AG04450 (cell line): ENCODE measurements at places on chromosomes 6 and 20.

GRCh38 chr20:20824924-20825584 lies 112.6 kb upstream of the RALGAPA2 start:
- no peak for DNase-seq

- DNase-seq: no peak
These were observed 17.6 kb upstream of the NEDD9 start for GRCh38 chr6:11250108-11250507.

GRCh38 chr6:150908901-150909300 lies 43.4 kb downstream of the MTHFD1L start:
- no peak for DNase-seq

- DNase-seq: peak; percentile 49
These were observed 37.6 kb upstream of the EPB41L1 start for GRCh38 chr20:36116807-36117441.

DNA sequence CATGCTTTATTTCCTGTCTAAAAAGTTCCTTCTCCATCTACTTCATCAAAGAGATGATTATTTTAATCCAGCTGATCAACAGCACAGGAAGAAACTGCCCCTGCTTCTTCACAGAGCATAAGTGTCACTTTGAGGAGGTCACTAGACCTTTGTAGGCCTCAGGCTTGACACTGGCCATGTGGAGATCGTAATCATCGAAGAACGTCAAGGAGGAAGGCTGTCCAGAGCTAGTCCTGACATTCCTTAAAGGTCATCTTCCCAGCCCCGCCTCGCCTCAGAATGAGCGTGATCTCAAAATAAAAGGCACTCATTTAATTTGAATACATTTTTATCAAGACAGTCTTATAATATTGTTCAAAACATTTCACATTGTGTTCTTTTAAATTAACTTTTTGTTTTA lies 445.7 kb upstream of the CDH4 start:
- no peak for DNase-seq

- DNase-seq: no peak
These were observed 173.7 kb upstream of the ZNF217 start for GRCh38 chr20:53767206-53767930.

DNA sequence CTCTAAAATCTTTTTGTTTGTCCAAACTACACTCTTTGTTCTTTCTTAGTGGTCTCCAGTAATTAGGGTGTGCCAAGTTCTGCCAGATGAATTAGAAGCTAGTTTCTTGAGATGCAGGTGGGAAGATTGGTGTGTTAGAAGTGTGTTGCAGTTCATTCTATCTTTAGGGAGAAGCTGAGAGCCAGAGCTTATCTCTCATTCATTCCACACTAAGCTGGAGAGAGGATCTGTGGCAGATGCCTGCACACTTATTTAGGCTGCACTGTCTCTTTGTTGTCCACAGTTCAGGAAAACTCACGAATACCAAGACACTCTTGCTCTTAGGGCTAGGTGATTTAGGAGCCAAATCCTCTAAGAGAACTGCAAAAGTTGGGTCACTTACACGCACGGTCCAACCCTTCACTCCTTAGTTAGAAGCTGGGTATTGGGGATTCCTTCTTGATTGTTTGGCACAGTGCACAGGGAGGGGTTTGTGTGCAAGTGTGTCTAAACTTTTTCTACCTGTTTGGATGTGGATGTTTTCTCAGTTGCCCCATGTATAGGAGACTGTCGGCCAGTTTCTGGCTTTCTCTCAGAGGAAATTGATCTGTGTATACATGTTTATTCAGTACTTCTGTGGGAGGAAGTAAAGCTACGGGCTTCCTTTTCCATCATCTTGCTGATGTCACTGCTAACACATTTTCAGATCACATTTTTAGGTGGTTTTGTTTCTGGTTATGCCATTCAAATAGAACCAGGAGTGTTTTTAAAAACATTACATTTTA lies 49.5 kb downstream of the SMAP1 start:
- DNase-seq: no peak

DNA sequence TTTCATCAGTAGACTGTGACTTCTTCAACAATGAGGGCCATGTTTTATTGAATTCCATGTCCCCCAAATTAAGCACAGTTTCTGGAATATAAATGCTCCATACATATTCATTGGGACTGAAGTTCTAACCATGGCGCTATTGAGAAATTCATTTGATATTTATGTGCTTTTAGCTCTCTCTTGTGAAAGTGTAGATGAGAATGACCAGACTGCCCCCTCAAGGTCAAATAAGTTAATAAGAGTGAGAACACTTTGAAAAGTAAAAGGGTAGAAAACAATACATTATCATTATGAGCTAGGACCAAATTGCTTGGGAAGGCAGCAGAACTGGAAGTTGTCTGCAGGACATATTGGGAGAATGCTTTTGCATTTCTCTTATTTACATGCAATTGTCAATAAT lies 597.9 kb downstream of the EPM2A start:
- DNase-seq: no peak

- DNase-seq: no peak
These were observed 176.1 kb downstream of the SMOC2 start for GRCh38 chr6:168616816-168617765.
